ENCODE measurements at places on chromosomes 2 and 18.

- no peak for DNase-seq
Observed at GRCh38 chr2:7132753-7133152, 215.5 kb downstream of the RNF144A start.

DNA sequence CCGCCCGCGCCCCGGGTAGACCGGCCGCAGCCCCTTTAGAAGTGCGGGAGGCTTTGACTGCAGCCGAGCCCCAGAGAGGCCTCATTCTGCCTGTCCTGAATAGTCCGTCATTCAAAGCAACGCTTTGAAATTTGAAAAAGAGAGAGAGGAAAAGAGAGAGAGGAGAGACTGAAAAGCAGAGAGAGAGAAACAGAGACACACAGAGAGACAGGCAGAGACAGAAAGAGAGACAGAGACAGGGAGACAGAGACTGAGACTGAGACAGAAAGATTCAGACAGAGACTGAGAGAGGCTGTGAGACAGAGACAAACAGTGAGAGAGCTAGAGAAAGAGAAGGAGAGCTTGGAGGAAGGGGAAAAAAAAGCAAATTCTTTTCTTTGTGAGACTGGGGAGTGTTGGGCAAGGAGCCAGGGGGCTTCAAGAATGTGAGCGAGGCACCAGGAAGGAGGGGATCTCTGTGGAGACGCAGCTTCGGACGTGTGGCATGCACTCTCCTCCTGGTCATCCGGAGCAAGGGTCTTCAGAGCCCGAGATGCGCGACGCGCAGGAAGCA lies 73.1 kb downstream of the MYCN start:
- no peak for DNase-seq

GRCh38 chr2:120450196-120450820 lies 104.4 kb downstream of the INHBB start:
- DNase-seq = no peak

DNA sequence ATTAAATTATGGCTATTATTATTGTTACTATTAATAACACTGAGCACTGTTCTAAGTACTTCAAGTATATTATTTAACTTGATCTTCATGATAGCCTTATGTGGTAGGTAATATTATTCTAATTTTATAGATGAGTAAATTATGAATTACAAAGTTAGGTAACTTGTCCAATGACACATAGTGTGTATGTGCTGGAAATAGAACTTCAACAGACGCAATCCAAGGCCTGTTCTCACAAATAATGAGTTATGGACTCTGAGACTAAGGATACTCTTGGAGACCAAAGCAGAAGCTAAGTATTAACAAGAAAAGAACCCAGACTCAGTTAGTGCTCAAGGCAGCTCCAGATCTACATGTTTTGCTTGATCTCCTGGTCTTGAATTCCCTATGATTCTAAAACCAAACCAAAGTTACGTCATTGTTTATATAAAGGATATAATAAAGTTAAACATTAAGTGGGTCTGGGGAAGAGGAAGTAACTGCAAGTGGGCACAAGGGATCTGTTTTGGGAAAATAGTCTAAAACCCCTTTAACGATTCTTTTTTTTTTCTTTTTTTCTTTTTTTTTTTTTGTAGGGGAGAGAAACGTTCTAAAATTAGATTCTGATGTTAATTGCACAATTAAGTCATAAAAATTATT lies 211.3 kb downstream of the ERBB4 start:
- DNase-seq = no peak

DNA sequence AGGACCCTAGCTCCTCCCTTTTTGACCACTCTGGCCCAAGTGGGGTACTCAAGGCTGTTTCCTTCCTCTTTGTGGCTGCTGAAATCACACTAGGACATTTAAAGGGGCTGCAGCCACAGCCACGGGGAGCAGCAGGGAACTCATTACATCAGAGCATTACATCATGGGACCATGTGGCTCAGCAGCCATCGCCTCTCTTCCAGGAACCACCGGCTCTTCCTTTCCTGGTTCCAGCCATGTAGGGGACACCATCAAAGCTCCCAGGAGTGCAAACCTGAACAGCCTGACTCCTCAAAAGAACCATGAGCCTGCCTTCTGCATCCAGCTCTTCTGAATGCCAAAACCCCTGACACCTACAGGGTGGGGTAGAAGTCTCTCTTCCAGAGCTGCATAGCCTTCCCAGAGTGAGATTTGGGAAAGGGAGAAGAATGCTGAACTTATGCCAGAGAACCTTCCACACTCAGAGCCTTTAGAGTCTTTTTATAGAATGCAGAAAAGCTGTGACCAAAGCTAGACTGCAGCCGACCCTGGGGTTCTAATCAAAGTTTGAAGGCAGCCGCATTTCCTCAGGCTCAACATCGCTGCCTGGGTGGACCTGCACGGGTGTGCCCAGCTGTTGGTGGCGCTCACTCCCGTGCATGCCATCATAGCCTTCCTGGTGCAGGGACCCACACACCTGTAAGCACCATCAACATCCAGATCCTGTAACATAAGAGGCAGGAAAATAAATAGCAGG lies 121.7 kb downstream of the KLHL29 start:
- DNase-seq = no peak

DNA sequence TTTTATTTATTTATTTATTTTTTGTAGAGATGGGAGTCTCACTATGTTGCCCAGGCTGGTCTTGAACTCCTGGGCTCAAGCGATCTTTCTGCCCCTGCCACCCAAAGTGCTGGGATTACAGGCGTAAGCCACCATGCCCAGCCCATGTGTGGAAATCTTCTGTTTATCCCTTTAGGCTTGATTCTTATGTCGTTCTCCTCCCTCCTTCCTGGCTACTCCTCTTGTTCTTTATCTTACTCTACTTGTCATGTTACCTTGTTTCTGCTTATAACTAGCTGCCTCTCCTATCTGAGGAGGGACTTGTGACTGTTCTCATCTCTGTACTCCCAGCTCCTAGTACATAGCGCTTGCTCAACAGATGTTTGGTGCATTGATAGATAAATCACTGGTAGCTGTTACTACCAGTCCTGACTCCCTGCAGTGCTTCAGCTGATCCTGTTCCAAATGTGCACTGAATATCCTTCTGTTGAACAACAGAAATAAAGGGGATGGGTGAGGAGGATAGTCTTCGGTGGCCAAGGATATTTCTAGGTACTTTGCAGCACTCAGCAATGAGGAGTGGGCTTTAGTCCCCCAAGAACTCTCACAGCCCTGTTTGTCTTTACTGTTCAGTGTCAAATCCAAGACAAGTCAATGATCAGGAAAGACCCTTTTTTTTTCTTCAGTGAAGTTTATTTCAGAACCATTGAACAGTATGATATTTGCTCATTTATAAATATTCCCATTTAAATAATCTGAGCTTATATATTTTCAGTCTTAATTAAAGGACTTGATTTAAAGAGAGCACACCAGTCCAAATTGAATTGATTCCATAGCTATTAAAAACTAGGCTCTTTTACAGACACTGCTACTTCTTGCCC lies 7.2 kb downstream of the IL1B start:
- DNase-seq = peak; percentile 66

DNA sequence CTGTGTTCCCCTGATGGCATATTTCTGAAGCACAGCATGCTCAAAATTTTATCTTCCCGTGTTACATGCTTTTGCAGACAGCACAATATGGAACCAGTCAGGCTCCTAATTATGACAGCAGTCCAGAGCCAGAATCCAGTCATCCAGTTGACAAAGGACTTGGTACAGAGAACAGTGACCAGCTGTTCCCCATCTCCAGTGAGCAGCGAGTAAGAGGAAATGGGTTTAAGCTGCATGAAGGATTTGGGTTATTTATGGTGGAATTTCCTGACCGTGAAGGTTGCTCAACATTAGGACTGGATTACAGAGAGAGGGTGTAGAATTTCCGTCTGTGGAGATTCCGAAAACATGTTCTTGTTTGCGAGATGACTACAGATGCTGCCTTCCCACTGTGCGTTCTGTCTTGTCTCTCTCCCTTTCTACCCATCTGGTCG lies 24.4 kb downstream of the SGPP2 start:
- no peak for DNase-seq

DNA sequence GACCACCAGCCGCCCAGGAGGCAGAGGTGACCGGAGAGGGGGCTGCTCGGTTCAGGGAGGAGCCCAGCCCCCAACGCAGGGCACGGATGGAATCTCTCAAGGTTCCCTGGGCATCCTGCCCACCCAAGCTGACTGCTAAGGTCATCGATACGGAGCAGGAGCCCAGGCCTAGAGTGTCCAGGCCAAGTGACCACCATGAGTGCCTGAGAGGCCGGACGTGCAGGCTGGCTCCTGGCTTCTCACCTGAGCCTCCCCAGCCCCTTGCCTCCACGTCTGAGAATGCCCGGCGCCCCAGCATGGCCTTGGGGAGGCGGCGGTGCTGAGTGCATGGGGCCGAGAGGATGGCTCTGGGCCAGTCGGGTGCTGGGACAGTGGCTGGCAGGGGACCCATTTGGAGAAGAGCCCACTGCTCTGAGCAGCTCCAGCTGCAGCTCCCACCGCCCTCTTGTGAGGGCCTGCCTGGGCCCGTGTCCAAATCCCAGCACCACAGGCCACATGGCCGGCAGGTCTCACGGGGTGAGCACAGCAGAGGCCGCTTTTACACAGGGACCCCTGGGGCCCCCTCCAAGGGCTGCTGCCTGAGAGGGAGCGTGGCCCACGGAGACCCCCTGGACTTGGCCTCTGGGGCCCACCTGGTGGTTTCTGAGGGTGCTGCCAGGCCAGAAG lies 102.8 kb upstream of the CTDP1 start:
- DNase-seq = no peak

- DNase-seq = peak; percentile 62
Observed at GRCh38 chr2:164903951-164904350, 51.4 kb downstream of the SLC38A11 start.

DNA sequence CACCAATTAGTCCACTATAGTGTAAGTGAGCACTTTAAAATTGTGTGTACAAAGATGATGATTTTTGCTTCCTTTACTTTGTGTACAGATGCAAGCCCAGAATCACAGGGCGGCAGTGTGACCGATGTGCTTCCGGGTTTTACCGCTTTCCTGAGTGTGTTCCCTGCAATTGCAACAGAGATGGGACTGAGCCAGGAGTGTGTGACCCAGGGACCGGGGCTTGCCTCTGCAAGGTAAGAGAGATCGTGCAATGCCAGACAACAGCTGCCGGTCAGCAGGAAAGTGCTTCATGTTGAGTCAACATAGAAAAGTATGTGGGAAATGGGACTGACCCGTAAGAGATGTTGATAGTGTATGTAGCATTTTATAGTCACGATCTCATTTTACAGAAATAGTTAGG lies 156.8 kb upstream of the TTC39C start:
- DNase-seq = peak; percentile 82

GRCh38 chr2:159616286-159616701 lies at the start of gene BAZ2B:
Gene BAZ2B (minus strand): TSS chr2:159616548. CDS start chr2:159478719, 137,829 bp downstream.
- peak; percentile 82 for DNase-seq

- DNase-seq = peak; percentile 1
Observed at GRCh38 chr2:82062463-82062862, 1757.9 kb upstream of the LRRTM1 start.

DNA sequence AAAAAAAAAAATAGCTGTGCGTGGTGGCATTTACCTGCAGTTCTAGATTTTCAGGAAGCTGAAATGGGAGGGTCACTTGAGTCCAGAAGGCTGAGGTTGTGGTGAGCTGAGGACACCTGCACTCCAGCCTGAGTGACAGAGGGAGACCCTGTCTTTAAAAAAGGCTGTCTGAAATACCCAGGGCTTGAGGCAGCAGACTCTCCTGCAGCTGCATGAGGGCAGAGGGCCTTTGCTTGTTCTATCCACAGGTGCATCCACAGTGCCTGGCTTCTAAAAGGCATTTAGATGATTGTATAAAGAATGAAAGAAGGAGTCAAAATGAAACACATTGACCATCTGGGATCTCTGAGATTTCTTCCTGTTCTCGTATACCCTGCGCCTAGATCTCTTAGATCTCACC lies 152.9 kb downstream of the MGAT5 start:
- no peak for DNase-seq

GRCh38 chr18:50169149-50169548 lies 25.8 kb downstream of the MYO5B start:
- DNase-seq = no peak

GRCh38 chr18:31268985-31269406 lies 49.0 kb upstream of the DSG1 start:
- DNase-seq = peak; percentile 84

- no peak for DNase-seq
Observed at GRCh38 chr18:57741273-57741672, 61.8 kb downstream of the ATP8B1 start.

DNA sequence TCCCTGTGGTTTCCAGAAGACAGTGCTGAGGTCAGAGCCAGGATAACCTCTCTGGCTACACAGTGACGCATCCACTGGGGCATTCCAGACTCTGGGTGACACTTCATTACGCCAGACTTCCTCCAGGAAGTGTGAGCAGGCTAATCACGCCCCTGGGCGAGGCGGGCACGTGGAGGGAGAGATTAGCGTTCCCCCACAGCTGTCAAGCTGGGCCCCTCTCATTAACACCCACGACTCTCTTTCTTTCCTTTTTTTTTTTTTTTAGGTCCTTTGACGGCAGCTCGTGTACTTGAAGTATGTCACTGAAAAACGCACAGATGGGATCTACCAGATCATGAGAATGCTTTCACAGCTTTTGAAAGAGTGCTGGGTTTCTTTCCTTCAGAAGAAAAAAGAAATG lies 274.6 kb downstream of the AFF3 start:
- peak; percentile 32 for DNase-seq

DNA sequence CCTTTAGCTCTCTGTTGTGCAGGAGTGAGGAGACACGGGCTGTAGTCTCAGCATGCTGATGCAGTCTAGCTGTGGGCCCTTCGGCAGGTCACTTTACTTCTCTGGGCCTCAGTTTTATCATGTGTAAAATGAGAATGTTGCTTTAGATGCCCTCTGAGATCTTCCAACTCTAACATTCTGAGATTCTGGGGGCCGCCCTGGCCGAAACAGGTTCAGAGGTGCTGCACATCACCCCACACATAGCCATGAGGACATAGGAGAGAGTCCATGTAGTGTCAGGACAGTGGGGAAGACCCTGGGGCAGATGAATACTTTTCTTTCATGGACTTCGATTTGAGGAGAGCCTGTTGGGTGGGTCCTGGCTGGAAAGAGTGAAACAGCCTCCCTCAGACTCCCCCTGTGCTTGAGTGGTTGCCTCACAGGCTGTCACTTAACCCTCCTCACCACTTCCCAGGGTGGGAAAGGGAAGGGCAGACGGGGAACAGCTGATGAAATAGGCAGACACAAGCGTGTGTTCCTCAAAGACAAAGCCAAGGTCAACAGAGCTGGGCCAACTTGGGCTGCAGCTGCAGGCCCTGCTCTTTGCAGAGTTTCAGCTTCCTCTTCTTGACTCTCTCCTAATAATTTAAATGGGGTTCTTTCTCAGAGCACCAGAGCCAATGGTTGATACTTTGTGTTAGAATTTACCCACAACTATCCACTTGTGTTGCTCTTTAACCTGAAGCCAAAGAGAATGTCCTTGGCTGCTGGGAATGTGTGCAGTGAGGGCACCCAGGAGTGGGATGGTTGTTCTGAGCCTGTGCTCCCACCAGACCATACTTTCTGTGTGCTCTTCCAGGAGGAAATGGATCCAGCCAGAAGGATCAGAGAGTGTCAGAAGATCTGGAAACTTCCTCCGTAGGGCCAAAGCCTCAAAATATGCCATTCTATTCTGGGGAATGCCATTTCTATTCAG lies 14.7 kb upstream of the MRPL33 start:
- DNase-seq = no peak

- no peak for DNase-seq
Observed at GRCh38 chr2:230650585-230651137, 62.0 kb upstream of the CAB39 start.

Data from epithelial cell of esophagus (primary cell).